ENCODE measurements at places on chromosomes 11 and 22.

- DNase-seq, result no peak
Measured at GRCh38 chr11:119409731-119410130, 13.2 kb downstream of the THY1 start.

- no peak for DNase-seq
Measured at GRCh38 chr11:120517390-120517761, 5.8 kb downstream of the GRIK4 start.

DNA sequence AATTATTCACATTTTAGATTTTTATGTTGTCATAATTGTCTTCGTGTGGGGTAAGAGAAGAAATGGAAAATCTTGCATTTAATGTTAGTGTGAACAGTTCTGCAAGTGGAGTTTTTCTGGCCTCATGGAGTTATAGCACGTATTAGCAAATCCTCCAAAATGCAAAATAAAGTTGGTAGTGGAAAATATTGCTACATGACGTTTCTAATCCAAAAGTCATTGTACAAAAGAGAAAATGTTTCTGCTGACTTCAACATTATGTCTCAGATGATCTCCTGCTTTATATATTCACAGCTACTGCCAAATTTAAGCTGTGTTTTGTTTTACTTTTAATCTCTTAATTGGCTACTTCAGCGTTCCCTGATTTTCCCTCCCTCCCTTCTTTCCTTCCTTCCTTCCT lies 1804.0 kb upstream of the RAG2 start:
- no peak for DNase-seq

DNA sequence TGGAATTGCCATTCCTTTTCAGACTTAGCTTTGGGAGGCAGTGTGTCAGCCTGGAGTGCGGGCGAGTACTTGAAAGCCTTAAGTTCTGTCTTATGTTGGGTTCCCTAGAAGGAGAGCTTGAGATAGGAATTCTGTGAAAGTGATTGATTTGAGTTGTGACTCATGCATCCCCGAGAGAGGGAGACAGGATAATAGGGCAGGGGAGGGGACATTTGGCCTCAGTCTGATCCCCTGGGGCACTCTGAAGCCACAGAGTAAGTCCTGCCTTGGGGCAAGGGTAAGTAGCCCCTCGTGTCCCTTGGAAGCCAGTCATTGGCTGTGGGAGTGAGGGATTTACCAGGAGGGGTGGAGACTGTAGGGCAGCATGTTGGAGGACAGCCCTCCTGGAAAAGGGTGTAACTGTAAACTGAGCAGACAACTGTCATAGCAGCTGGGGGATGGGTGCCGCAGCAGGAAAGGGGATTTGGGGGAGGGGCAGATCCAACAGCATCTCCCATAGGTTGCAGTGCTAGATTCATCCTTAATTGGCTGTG lies 44.0 kb downstream of the KIAA1671 start:
- no peak for DNase-seq

DNA sequence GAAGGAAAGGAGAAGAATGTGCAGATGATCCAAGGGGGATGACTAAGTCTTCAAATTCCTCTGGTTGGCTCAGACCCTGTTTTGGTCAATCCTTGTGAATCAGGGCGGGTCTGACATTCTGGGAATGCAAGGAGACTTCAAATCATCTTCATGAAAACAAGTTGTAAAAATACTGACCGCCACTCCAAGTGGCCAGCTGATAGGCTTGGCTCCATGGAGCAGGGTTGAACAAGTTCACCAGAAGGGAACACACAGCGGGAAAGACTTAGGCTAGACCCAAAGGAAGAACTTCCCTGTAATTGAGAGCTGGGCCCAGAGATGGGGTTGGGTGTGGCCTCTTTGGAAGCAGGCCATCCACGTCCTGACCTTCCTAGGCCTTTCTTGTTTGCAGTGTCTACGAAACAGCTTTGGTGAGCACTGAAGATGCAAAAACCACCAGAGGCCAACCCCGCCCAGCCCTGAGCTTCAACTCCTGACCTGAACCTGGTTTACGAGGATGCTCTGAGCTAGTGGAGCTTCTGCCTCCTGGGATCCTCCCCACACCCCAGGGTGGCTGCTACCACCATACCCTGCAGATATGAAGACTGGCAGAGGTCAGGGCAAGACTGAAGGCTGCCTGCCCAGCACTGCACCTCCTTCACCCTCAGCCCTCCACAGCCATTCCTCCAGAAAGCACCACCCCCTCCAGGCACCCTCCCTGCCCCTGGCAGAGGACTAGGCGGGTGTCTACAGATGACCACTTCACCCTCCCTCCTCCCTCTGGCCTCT lies 26.1 kb downstream of the GDPD5 start:
- DNase-seq, result no peak

DNA sequence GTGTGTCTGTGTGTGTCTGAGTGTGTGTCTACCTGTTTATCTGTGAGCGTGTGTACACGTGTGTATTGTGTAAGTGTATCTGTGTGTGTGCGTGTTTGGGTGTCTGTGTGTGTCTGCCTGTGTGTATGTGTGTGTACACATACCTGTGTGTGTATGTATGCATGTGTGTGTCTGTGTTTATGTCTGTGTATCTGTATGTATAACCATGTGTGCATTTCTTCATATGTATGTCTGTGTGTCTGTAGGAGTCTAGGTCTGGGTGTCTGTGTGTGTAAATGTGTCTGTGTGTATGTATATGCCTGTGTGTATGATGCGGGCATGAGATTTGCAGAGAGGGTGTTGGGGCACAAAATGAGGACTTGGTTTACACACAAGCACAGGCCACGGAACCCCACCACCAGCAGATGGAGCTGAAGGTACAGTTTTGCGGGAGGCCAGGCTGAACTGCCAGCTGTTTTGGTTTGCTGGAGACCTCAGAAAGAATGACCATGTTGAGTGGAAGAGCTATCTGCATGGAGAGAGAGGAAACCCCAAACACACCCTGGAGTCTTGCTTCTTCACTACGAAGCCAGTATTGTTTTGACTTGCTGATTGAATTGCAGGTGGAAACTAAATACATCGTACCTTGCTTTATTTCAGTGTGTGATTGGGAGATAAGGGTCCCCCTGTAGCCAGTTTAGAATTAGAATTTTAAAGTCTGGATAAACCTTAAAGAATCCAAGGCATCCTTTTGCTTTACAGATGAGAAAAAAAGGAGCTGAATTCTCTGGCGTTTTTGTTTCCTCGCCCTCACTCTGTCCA lies 497.2 kb downstream of the NTM start:
- DNase-seq, result no peak

DNA sequence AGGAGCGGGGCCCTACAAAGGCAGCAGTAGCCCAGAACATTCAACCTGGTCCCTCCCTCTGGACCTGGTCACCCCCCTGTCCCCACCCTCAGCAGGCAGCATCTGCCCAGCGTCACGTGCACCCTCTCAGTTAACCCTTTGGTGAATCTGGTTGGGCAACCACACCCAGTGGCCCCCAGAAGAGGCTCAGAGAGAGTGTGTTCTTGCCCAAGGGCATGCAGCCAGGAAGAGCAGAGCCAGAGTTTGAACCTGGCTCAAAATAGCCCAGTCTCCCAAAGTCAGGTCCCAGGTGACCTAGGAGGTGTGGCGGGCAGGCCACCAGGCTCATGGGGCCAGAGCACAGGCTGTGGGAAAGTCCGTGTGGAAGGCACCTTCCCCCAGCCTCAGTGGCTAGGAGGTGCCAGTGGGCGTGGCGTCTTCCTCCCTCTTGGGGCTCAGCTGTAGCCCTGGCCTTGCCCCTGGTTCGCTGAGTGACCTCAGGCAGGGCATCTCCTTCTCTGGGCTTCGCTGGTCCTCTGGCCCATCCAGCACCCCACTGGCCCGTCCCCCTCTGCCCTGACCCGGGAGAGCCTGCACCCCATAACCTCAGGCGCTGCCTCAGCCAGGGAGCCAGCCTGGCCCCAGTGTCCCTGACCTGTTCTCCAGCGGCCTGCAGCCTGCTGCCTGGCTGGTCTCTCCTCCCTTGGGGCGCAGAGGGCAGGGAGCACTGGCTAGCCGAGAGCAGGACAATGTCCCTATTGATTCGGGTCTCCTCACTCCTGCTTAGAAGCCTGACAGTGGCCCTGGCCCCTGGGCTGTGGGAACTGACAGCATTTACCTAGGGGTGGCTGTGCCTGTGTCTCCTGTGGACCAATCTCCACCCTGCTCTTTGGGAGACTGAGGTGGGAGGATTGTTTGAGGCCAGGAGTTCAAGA lies 7.0 kb downstream of the ALDH3B1 start:
- no peak for DNase-seq

DNA sequence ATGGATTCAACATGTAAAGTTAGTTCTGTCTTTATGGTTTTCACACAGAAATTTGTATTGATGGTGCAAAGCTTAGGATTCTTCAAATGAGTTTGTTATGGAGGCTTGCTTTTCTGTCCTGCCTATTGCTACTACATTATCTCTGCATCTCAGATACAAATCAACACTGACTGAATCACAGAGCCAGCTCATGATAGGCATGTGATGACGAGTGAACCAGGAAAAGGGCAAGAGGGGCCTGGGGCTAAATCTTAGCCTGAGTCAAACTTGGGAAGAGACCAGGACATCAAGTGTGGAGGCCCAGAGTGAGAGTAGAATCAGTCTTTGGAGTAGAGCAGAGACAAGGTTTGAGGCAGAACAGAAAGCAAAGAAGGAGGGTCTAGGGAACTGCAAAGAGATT lies 107.1 kb upstream of the CD44 start:
- DNase-seq, result no peak

DNA sequence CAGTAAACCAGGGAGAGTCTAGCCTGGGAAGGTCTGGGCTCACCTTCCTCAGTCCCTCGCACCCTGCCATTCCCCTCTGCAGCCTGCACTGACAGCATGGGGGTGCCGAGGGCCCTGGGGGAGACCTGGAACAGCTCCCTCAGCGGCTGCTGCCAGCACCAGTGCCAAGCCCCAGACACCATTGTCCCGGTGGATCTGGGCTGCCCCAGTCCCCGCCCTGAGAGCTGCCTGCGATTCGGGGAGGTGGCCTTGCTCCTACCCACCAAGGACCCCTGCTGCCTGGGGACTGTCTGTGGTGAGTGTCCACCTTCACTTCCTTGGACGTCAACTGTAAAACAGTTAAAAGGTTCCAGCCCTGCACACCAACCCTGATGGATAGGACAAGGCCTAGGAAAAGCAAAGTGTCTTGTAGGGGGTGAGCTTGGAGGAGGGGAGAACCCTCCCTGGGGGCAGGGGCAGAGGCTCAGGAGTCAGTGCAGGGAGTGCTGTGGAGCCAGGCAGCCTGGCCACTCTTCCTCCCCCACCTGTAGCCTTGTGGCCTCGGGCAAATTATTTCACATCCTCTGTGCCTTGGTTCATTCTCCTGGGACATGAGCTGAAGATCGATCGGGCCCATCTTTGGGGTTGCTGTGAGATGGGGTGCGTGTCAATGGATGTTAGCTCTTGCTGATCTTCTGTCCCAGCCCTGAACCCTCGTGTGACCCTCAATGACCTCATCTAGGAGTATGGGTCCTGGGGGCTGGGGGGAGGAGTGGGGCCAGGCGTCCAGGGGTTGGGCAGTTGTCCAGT lies 85.2 kb upstream of the MYOD1 start:
- no peak for DNase-seq

GRCh38 chr11:8256271-8257002 lies 7.2 kb downstream of the LMO1 start:
- DNase-seq, result no peak
